Ascending aorta (tissue), 2 donors: ENCODE measurements at places on chromosomes 5 and 9. TPM values are rescaled to one million over a fixed set of nuclear protein-coding genes. Genes with fewer than 3 reads are reported as not detected.
A peak's percentile ranks its signal among the peaks of the same experiment; 100 is the strongest.

GRCh38 chr5:111673891-111674626, 82.9 kb downstream of the NREP start:
- H3K36me3 ChIP-seq = no peaks in the 10 kb centered on the region
- no peak overlapping the region for H3K4me3 ChIP-seq
- no peak for DNase-seq
- H3K4me1 ChIP-seq = no peaks in the 10 kb centered on the region
- no peaks in the 10 kb centered on the region for H3K27me3 ChIP-seq

DNA sequence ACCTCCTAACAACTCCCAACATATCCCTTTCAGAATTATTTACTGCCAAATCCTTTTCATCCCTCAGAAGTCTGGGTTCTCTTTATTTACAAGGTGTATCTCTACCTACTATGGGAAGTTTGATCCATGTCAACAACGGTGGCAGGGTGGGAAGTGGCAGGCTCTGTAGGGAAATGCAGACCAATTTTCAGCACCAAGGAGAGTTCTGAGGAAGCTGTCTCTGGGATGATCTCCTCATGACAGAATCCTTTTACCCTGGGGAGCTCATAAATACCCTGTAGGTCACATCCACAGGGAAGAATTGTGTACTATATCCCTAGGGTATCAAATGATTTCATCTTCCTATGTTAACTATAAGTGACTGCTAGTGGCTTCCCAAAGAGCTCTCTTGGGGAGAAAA, 107.8 kb upstream of the NEK6 start:
- no peak overlapping the region for H3K27ac ChIP-seq
- H3K4me3 ChIP-seq = no peak overlapping the region
- H3K36me3 ChIP-seq = no peaks in the 10 kb centered on the region
- no peak for DNase-seq
- H3K4me1 ChIP-seq = no peaks in the 10 kb centered on the region

DNA sequence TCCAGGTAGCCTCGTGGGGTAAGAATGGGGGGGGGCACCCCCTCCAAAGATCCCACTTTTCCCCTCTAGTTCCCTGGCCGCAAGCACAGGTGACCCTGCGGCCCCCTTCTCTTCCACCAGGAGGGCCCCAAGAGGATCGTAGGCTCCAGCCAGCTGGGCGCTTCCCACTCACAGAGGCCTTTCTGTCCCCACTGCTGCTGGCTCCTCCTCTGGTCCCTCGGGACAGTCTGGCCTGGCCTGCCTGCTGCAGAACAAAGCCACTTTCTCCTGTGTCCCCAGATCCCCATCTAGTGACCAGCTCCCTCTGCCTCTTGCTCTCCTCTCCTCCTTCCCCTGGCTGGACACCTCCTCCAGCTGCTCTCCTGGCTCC, 534 bp upstream of the SAPCD2 start:
- no peak overlapping the region for H3K27ac ChIP-seq
- peaks cover 6% of the 10 kb centered on the region for H3K4me1 ChIP-seq
- peak overlapping the region; percentile 47 for H3K4me3 ChIP-seq
- no peaks in the 10 kb centered on the region for H3K36me3 ChIP-seq
- peaks cover 15% of the 10 kb centered on the region for H3K27me3 ChIP-seq

- peak overlapping the region; percentile 48 for H3K4me3 ChIP-seq
- DNase-seq = no peak
- H3K27ac ChIP-seq = peak overlapping the region; percentile 96
- H3K27me3 ChIP-seq = no peaks in the 10 kb centered on the region
- H3K36me3 ChIP-seq = no peaks in the 10 kb centered on the region
- peaks cover 81% of the 10 kb centered on the region for H3K4me1 ChIP-seq
Observed at GRCh38 chr5:139658501-139658927, 10.4 kb downstream of the CXXC5 start.

- no peak overlapping the region for H3K27ac ChIP-seq
- H3K36me3 ChIP-seq = no peaks in the 10 kb centered on the region
- H3K4me3 ChIP-seq = no peak overlapping the region
- no peaks in the 10 kb centered on the region for H3K4me1 ChIP-seq
Observed at GRCh38 chr9:12394105-12394504, 299.1 kb upstream of the TYRP1 start.

- peaks cover 4% of the 10 kb centered on the region for H3K4me1 ChIP-seq
- H3K27me3 ChIP-seq = no peaks in the 10 kb centered on the region
- H3K36me3 ChIP-seq = peaks cover 40% of the 10 kb centered on the region
- H3K27ac ChIP-seq = no peak overlapping the region
- H3K4me3 ChIP-seq = no peak overlapping the region
Observed at GRCh38 chr9:128254855-128255759, 20.7 kb downstream of the GOLGA2 start.

Gene SPRY4
- 111 TPM for total RNA-seq

Gene ADAMTS12
- 1.4 TPM for total RNA-seq
